ENCODE measurements at places on chromosomes 3 and 15. TPM values are rescaled to one million over a fixed set of nuclear protein-coding genes. Genes with fewer than 3 reads are reported as not detected.

C15orf62 gene
- not detected for total RNA-seq

PPP1R2 gene
- 113 TPM for total RNA-seq

CD200 gene
- 0.44 TPM for total RNA-seq

ZPLD1 gene
- 0.62 TPM for total RNA-seq

DOCK3 gene
- total RNA-seq = 0.12 TPM

ADGRG7 gene
- total RNA-seq = 1.1 TPM

ALG1L2 gene
- 0.22 TPM for total RNA-seq

GRK7 gene
- total RNA-seq = under 0.01 TPM

HRG gene
- not detected for total RNA-seq

CGNL1 gene
- 1.5 TPM for total RNA-seq

PRRT3 gene
- 1.3 TPM for total RNA-seq

SLC38A3 gene
- total RNA-seq = not detected

MAPK6 gene
- 94.5 TPM for total RNA-seq

ERICH6 gene
- total RNA-seq = not detected

DISP2 gene
- total RNA-seq = under 0.01 TPM

LEKR1 gene
- 1.3 TPM for total RNA-seq

FBXO40 gene
- total RNA-seq = under 0.01 TPM

VGLL4 gene
- 27.0 TPM for total RNA-seq

NR2C2 gene
- 25.7 TPM for total RNA-seq
